ENCODE measurements at places on chromosomes 1 and 21.

- no peak for DNase-seq
Observed at GRCh38 chr1:33041026-33041425, 4.3 kb upstream of the AK2 start.

DNA sequence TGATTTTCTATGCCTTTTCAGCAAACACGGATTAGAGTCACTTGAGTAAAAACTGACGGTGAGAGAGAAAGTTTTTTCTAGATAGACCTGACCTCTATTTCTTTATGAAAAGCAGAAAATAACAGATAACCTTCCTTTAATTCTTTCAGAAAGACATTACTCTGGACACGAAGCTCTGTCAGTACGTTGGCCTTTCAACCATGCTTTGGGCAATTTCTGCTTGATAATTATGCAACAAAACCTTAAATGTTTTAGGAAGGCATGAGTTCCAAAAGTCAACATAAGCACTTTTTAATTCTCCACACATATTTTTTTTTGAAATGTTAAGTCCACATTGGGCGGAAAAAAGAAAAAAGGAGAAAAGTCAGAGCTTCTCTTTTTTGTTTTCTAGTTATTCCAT, 137.8 kb downstream of the AKT3 start:
- DNase-seq, result no peak

- DNase-seq, result no peak
Observed at GRCh38 chr1:219155135-219155534, 18.5 kb upstream of the LYPLAL1 start.

- no peak for DNase-seq
Observed at GRCh38 chr1:14658642-14659041, 60.2 kb downstream of the KAZN start.

- DNase-seq, result peak; percentile 70
Observed at GRCh38 chr1:224199679-224200078, 16.6 kb downstream of the DEGS1 start.

GRCh38 chr1:39679821-39680220, 7.9 kb upstream of the NT5C1A start:
- DNase-seq, result no peak

- no peak for DNase-seq
Observed at GRCh38 chr1:17061486-17061885, 7.7 kb upstream of the SDHB start.

DNA sequence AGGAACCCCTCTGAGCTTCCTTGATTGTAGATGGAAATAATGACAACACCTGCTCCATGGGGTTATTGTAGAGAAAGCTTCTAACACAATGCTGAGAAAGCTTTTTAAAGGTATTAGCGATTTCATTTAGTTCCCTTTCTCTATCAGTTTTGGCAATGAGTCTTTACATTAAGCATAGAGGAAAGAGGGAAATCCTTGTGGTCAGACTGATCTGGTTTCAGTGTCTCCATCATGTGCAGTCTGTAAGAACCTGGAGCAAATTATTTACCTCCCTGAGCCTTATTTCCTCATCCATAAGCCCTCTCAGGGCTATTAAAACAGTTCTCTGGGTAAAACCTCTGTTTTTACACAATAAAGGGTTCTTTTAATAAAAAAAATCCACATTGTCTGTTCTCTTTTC, 87.5 kb downstream of the FGGY start:
- no peak for DNase-seq

- DNase-seq, result no peak
Observed at GRCh38 chr1:24263211-24263610, 55.9 kb upstream of the GRHL3 start.

DNA sequence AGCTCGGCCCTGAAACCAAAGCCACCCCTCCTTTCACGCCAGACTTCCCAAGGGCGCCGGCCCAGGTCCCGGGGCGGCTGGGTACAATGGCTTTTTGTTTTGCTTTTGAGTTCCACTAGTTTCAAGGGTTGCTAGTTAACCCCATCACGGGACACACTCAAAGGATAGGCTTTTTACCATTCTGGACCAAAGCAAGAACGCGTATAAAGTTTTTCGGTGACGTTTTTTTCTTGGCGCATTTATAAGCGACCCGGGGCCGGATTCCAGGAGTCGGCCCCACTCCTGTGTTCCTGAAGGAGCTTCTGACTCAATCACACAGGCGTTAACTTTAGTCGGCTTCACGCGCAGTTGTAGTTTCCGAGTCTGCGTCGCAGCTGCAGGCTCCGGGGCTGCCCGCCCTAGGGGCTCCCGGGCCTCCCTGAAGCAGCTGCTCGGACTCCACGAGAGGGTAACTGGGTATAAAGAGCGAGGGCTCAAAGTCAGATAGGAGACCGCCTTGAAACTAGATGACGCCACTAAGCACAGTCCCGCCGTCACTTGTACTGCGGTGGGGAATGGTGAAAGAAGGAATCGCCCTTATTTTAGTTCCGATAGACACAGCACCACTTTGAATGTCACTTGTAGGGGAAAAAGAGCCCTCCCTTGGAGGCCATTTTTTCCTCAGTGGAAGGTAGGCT, 707 bp upstream of the KLHL21 start:
- DNase-seq, result peak; percentile 89

GRCh38 chr1:4690951-4691675, 36.7 kb downstream of the AJAP1 start:
- no peak for DNase-seq
